ENCODE measurements at places on chromosomes 1 and 21. TPM values are rescaled to one million over a fixed set of nuclear protein-coding genes. Genes with fewer than 3 reads are reported as not detected.

Gene EXTL1
- not detected for total RNA-seq

Gene B4GALT3
- 51.9 TPM for total RNA-seq

Gene CTSS
- total RNA-seq, result 144 TPM

Gene GPR25
- total RNA-seq, result not detected

GRCh38 chr1:243939167-243939848 lies 89.3 kb upstream of the AKT3 start:
- no peak overlapping the region for H3K4me3 ChIP-seq
- H3K27me3 ChIP-seq, result no peaks in the 10 kb centered on the region
- H3K36me3 ChIP-seq, result no peaks in the 10 kb centered on the region
- H3K27ac ChIP-seq, result no peak overlapping the region
- no peak for DNase-seq

DNA sequence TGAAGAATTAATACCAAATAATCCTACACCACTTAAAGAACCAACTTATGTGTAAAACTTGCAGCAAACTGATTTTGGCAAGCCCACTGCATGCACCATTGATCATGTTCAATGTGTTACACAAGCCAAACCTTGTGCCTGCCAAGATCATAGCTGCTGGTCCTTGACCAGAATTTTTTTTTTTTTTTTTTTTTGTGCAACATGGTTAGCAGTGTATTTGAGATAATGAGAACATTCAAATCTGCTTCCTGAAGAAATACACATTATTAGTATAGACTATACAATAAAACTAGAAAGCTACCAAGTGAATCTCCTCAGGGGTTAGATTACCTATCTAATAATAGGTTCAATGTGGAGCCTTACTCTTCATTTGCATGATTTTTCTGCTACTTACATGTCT lies 421.0 kb downstream of the MRPL39 start:
- H3K4me1 ChIP-seq, result no peaks in the 10 kb centered on the region
- H3K4me3 ChIP-seq, result no peak overlapping the region
- no peak for DNase-seq
- no peaks in the 10 kb centered on the region for H3K36me3 ChIP-seq

DNA sequence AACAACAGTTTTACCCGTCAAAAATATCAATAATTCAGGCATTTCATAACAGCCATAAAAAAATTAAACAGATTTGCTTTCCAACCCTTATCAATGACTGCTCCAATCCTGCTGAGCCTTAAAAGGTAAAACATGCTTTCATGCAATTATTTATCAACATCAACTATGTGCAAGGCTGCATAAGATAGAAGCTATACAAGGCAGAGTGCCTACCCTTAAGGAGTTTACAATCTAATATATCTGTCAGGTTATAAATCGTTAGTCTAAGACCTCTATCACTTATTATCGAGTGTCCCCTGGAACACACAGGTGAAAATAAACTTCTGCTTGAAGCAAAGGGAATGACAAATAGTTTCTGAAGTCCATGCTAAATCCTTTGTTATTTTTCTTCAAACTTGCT lies 1.8 kb downstream of the ERRFI1 start:
- DNase-seq, result no peak
- peaks cover 29% of the 10 kb centered on the region for H3K4me1 ChIP-seq
- peak overlapping the region; percentile 100 for H3K27ac ChIP-seq
- H3K27me3 ChIP-seq, result no peaks in the 10 kb centered on the region
- H3K36me3 ChIP-seq, result peaks cover 84% of the 10 kb centered on the region
- peak overlapping the region; percentile 97 for H3K4me3 ChIP-seq

- no peaks in the 10 kb centered on the region for H3K36me3 ChIP-seq
- H3K4me3 ChIP-seq, result no peak overlapping the region
- no peaks in the 10 kb centered on the region for H3K4me1 ChIP-seq
- peaks cover 88% of the 10 kb centered on the region for H3K27me3 ChIP-seq
These were observed 16.2 kb downstream of the ATP1A4 start for GRCh38 chr1:160167580-160167979.

DNA sequence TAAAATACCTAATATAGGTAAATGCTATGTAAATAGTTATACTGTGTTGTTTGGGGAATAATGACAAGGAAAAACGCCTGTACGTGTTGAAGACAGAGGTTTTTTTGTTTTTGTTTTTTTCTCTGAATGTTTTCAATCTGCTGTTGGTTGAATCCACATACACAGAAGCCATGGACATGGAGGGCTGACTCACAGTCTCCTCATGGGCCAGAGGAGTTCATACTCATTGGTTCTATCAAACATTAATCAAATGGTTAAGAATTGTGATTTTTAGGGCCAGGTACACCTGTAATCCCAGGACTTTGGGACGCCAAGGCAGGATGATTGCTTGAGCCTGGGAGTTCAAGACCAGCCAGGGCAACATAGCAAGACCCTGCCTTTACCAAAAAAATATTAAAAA lies 20.5 kb downstream of the MIER1 start:
- peak overlapping the region; percentile 36 for H3K4me3 ChIP-seq
- peaks cover 32% of the 10 kb centered on the region for H3K36me3 ChIP-seq
- no peaks in the 10 kb centered on the region for H3K27me3 ChIP-seq
- H3K27ac ChIP-seq, result peak overlapping the region; percentile 70

DNA sequence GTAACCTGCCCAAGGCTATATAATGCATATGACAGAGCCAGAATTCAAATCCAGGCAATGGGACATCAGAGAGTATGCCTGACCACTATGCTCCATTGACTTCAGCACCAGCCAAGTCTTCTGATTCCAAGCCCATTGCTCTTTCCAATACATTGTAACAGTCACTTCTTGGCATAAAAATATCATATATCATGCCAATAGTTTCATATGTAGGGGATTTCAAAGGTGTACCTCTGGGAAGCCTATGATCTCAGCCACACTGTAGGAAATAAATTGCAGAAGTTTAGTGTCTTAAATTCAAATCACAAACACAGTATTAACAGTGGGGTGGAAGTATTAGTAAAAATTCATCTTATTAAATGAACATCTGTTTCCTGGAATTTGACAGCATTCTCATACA lies 30.0 kb upstream of the ROR1 start:
- no peak overlapping the region for H3K4me3 ChIP-seq
- H3K4me1 ChIP-seq, result peaks cover 8% of the 10 kb centered on the region
- no peaks in the 10 kb centered on the region for H3K27me3 ChIP-seq
- no peak for DNase-seq
- H3K27ac ChIP-seq, result no peak overlapping the region

DNA sequence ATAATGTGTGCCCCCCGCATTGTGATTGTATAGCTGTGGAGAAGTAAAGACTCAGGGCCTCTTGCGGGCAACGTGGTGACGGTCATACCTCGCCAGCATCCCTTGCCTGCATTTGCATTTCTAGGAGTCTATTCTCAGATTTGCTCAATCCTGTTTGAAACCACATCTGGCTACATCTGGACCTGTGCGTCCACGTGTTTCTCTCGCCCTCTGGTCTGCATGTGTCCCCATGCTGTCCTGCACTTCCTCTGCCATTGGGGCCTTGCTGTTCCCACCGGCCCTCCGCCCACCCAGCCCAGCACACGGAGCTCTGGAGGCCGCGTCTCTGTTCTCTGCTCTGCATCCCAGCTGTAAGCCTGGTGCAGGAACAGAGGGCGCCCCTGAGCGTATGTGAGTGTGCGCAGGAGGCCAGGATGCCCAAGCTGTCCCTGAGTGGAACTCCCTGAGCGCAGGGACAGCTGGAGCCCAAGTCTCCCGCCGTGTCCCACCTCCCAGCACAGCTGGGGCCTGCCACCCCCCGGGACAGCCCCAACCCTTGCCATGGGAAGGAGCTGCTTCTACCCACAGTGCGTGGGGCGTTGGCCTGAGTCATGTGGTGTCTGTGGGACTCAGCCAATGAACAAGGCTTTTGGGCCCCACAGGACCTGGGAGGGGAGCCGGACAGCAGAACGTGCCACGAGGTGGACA lies 1.6 kb downstream of the KRTAP10-2 start:
- peaks cover 9% of the 10 kb centered on the region for H3K4me1 ChIP-seq
- no peaks in the 10 kb centered on the region for H3K36me3 ChIP-seq
- peaks cover 98% of the 10 kb centered on the region for H3K27me3 ChIP-seq
- no peak overlapping the region for H3K4me3 ChIP-seq
- H3K27ac ChIP-seq, result no peak overlapping the region
- no peak for DNase-seq

DNA sequence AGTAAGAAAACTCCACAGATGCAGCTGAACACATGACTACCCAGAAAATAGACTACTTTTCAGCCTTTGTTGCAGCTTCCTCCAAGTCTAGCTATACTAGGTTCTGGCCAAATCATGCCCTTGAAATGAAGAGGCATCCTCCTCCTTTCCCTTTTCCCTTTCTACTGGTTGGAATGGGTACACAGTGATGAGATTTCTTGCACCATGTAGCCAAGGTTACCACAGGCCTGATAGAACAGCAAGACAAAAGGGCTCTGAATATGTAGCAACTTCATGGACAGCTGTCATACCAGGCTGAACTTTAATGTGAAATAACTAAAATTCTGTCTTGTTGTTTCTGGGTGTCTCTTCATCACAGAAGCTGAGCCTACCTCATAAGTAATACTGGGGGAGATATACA lies 146.5 kb downstream of the PDE4B start:
- no peaks in the 10 kb centered on the region for H3K4me1 ChIP-seq
- no peak overlapping the region for H3K27ac ChIP-seq
- H3K4me3 ChIP-seq, result no peak overlapping the region
- peaks cover 15% of the 10 kb centered on the region for H3K27me3 ChIP-seq
- DNase-seq, result no peak

- H3K27me3 ChIP-seq, result no peaks in the 10 kb centered on the region
- no peaks in the 10 kb centered on the region for H3K4me1 ChIP-seq
- no peak for DNase-seq
- no peak overlapping the region for H3K27ac ChIP-seq
These were observed 53.7 kb upstream of the PLA2G4A start for GRCh38 chr1:186775036-186775435.
